ENCODE measurements at places on chromosomes 11 and 22.
A peak's percentile ranks its signal among the peaks of the same experiment; 100 is the strongest.

GRCh38 chr11:125923012-125923579, 18.8 kb downstream of the DDX25 start:
- DNase-seq = peak; percentile 33

DNA sequence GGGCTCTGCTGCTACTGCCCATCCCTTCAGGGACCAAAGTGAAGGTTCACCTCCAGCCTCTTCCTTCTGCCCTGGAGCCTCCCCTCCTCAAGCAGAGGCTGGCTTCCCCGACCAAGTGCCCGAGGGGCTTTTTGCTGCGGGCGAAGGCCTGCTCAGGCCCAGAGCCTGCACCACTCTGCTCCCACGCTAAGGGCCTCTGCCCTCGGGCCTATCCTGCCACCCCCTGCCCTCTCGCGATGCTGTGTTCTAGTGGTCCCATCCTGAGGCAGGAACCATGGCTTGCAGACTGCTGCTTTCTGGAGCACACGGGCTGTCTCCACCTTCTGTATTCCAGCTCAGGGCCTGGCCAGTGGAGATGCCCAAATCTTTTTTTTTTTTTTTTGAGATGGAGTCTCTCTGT, 8.9 kb upstream of the TNFRSF13C start:
- DNase-seq = no peak

DNA sequence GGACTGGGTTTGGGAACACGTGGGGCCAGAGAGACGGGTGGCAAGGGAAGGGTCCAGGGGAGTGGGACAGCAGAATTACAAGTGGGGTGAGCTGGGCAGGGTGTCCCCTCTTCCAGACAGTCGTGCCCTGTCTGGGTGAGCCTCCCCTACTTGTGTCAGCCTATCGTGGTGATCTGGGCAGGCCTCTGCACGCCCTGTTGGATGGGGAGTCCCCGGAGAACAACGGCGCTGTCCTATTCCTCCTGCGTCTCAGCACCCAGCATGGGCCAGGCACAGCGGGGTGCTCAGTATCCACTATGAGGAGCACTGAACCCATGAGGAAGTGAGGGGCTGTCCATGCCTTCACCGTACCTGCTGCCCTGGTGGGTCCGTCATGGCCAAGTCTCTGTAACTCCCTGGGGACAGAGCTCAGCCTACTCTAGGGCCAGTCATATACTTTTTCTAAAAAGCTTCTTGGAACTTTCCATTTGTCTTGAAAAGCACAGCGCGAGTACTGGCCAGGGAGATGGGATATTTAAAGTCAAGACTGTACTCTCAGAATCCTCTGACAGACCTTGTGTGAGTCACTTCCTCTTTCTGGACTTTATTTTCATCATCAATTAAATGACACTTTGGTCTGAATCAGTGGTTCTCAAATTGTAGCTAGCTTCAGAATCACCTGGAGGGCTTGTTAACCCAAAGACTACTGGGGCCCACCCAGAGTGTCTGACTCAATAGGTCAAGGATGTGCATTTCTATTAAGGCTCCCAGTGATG, 81.7 kb upstream of the NECTIN1 start:
- DNase-seq = no peak

- no peak for DNase-seq
Measured at GRCh38 chr11:77636731-77637344, 756 bp downstream of the CLNS1A start.

DNA sequence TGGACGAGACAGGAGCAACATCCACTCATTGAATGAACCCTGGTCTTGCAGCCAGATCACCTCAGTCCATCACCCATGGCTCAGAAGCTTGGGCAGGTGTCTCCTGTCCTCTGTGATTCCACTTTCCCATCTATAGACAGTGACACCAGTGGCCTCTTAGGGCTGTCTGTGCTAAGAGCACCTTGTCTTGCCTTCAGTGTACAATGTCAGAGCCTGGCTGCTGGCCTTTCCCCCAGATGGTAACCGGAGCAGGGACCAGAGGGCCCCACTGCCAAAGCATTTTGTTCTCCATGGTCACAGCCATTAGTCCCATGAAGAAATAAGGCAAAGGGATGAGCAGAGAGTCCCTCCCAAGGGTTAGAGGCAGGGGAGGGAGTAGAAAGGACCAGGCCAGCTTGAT, 35.4 kb downstream of the PKNOX2 start:
- DNase-seq = no peak

DNA sequence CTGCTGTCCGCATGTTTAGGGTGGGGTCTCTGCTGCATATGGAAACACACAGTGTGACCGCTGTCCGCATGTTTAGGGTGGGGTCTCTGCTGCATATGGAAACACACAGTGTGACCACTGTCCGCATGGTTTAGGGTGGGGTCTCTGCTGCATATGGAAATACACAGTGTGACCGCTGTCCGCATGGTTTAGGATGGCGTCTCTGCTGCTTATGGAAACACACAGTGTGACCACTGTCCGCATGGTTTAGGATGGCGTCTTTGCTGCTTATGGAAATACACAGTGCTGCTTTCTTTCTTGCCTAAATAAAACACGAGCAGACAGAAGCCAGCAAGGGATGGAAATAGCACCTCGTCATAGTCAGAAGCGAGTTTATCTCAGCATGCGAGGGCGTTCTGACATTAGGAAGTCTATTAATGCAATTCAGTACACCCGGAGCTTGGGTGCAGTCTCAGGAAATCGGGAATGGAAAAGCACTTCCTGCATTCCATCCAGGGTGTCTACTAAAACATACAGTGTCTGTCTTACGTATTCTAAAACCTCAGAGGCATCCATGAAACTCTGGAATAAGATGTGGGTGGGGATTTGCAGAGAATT, 32.6 kb upstream of the TOLLIP start:
- no peak for DNase-seq

DNA sequence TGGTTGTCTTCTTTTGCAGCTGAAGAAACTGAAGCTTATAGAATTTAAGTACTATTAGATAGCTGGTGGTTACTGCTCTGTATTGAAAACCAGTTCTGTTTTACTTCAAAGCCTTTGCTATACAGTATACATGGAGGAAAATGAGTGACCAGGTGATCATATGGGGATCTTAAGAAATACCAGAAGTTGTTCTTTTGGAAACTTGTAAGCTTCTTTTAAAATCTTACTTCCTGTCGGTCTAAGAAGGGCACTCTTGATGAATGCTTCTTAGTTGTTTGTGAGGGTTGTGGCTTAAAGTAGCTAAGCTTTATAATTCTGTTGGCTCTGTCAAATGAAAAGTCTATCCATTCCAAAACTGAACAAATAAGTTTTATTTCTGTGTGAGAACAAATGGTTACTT, 55.2 kb downstream of the PDE3B start:
- no peak for DNase-seq

GRCh38 chr11:105179542-105180278, 40.1 kb upstream of the CARD18 start:
- DNase-seq = no peak

DNA sequence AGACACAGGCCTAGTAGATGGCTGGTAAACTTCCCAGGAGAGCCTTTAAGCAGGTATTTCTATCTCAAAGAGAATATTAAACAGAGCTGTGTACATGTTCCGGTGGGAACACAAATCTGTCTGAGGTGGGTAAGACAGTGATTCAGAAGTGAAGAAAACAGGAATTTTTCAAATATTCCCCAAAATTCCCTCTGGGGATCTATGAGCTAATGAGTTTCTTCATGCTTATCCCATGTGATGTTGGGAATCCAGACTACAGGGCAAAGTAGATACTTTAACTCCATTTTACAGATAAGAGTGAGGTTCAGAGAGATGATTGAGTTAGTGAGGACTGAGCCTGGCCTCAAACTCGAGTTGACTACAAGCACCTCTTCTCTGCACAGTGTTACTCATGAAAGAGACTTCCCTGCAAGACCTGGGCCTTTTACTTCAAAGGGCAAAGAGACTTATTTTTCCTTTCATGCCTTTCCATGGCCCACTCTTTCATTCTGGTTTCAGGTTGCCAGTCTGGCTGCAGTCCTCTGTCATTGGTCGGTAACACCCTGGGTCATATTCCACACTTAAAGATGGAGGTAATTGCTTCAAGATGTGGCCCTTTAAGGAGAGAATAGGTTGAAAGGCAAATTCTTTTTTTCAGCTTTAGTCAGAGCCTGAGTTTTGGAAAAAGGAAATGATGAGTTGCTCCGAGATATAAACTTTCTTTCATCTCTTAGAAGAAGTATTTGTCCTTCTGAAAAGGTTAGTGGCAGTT, 70.1 kb downstream of the CYB5R2 start:
- DNase-seq = no peak

DNA sequence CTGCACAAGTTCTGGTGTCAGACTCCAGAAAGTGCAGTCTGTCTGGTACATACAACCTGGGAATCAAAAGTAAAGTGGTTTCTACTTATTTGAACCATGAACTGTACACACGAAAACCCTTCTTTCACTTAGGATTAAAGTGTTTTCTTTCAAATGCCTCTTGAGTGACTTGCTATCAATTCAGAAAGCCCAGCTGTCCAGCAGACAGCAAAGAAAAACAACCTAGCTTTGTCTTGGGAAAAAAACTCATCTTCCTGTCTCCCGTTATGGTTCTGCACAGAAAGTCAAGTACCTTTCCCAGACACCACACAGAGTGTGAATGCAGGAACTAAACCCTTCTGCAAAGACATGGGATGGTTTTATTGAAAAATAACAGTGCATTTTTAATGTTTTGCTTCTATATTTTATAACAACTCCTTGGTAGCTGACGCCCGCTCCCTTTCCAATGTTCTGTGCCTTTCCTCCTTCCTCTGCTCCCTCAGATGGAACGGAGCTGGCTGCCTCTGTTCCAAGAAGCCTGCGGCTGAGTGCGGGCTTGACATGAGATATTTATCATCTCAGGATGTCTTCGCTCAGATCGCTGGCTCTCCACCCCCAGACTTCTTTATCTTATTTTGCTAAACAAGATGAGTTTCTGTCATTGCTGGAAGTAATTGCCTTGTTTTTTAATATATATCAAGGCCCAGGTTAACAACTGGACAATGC, 322.3 kb upstream of the B3GAT1 start:
- no peak for DNase-seq

DNA sequence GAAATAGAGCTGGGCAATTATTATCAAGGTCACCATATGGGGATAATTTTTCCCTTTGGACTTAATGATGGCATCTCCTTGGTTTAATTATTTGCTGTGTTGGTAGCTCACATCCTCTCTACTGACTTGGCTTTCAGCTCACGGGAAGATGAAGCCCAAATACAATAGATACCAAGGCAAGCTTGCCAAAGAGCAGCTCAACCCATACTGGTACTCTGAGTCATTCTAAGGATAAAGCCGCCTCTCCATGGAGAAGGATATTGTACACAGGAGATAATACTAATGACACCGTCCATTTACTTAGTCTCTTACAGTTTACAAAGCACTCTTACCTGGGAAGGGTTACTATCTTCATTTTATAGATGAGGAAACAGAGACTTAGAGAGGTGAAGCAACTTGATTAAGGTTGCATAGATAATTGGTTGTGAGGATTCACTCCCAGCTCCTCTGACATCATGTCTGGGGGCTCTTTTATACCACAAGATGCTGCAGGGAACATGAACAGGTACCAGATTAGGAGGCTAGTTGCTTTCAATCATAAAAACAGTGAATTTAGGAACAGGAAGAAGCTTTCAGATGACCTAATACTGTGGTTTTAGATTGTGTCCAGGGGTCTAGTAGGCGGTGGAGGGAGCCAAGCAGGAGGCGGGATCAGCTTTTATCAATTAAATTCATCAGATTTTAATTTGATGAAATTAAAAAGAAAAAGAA, 48.3 kb upstream of the PICALM start:
- no peak for DNase-seq

- no peak for DNase-seq
Measured at GRCh38 chr11:14546672-14547071, 26.5 kb upstream of the PSMA1 start.

GRCh38 chr11:78295991-78296930, 107.5 kb downstream of the USP35 start:
- DNase-seq = no peak

DNA sequence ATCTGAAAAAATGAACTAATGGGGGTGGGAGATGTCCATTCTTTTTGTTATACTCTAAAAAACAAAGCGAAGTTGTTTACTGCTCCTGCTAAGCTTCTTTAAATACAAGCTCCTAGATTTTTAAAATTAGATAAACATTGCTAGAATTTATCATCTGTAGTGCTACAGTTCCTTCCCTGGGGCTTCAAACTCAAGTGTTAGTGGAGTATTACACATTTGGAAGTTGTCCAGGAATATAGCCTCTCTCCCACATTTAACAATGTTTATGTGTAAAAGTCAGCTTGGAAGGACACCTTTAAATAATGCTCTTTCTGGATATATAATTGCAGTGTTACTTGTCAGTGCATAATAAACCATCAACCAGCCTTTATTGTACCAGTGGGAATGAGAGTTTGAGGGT, 155.5 kb downstream of the SPON1 start:
- no peak for DNase-seq

- no peak for DNase-seq
Measured at GRCh38 chr11:124867700-124868099, 2.5 kb downstream of the ROBO3 start.

GRCh38 chr11:68960294-68961071, 20.3 kb downstream of the MRGPRD start:
- DNase-seq = no peak

GRCh38 chr11:113979431-113979830, 4.5 kb downstream of the HTR3A start:
- DNase-seq = no peak

GRCh38 chr11:125165111-125165842, 726 bp downstream of the PKNOX2 start:
- peak; percentile 18 for DNase-seq

DNA sequence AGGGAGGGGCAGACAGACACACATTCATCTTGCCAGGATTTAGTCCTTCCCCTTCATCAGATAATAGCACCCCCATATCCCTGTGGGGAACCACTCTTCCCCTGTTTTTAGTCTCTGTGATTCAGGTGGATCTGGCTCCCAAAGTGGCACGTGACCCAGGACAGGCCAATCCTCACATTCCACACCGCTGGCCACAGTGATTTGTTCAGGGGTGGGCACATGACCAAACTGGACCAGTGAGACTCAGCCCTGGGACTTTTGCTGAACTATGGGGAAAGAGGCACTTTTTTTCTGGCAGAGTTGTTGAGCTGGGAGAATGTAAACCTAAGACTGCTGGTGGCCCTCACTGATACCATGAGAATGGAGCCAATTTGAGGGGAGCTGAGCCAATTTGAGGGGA, 19.1 kb upstream of the KCNJ11 start:
- DNase-seq = no peak

GRCh38 chr11:125562430-125562829, 6.8 kb upstream of the EI24 start:
- no peak for DNase-seq

GRCh38 chr11:131899950-131900580, 529.6 kb downstream of the NTM start:
- DNase-seq = no peak

- DNase-seq = no peak
Measured at GRCh38 chr22:45207533-45207932, 33.2 kb downstream of the KIAA0930 start.

- no peak for DNase-seq
Measured at GRCh38 chr11:21268036-21268435, 598.6 kb downstream of the NELL1 start.

DNA sequence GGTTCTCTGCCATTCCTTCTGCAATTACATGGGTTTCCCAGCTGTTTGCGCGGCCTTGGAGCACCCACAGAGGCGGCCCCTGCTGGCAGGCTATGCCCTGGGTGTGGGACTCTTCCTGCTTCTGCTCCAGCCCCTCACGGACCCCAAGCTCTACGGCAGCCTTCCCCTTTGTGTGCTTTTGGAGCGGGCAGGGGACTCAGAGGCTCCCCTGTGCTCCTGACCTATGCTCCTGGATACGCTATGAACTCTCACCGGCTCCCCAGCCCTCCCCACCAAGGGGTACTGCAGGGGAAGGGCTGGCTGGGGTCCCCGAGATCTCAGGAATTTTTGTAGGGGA, 2.6 kb downstream of the RCE1 start:
- no peak for DNase-seq

GRCh38 chr11:17395554-17395961, 7.1 kb upstream of the KCNJ11 start:
- DNase-seq = no peak
